ENCODE measurements at places on chromosomes 4 and X.

DNA sequence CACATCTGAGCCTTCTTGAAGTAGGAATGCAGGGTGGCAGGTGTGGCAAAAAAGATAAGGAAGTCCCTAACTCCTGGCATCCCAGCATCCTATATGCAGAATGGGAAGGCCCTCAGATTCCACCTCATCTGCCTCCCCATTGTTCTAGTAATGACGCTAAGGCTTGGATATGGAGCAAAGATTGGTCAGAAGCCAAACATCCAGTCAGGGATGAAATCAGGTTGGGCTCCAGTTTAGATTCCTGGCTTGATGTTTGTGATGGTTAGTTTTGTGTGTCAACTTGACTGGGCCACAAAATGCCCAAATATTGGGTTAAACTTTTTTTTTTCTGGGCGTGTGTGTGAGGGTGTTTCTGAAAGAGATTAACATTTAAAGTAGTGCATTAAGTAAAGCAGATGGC lies 39.6 kb upstream of the MAGEA4 start:
- H3K27ac ChIP-seq, result no peak overlapping the region
- peaks cover 2% of the 10 kb centered on the region for H3K4me1 ChIP-seq
- DNase-seq, result no peak
- no peaks in the 10 kb centered on the region for H3K36me3 ChIP-seq
- no peaks in the 10 kb centered on the region for H3K27me3 ChIP-seq
- H3K4me3 ChIP-seq, result no peak overlapping the region

DNA sequence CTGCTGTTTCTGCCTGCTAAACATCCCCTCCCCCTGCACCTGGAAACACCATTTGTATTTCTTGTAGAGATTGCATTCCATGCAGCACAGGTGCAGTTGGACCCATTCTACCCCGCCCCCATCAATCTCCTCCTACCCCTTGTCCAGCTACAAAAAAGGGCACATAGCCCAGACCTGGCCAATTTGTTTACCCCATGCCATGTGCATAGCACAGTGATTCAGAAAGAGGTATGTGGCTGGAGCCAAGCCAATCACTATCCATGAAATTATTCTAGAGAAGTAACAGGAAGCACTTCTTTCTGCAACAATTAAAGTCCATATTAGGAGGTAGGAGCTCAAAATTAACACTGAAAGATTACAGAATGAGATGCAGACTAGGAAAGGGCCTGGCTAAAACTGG lies 20.2 kb upstream of the TMEM184C start:
- no peak for DNase-seq
- no peaks in the 10 kb centered on the region for H3K36me3 ChIP-seq
- peak overlapping the region; percentile 48 for H3K27ac ChIP-seq
- no peak overlapping the region for H3K4me3 ChIP-seq

- no peak overlapping the region for H3K4me3 ChIP-seq
- no peaks in the 10 kb centered on the region for H3K27me3 ChIP-seq
- no peaks in the 10 kb centered on the region for H3K4me1 ChIP-seq
- H3K27ac ChIP-seq, result no peak overlapping the region
Observed at GRCh38 chrX:106454991-106455390, 156.8 kb upstream of the RADX start.

DNA sequence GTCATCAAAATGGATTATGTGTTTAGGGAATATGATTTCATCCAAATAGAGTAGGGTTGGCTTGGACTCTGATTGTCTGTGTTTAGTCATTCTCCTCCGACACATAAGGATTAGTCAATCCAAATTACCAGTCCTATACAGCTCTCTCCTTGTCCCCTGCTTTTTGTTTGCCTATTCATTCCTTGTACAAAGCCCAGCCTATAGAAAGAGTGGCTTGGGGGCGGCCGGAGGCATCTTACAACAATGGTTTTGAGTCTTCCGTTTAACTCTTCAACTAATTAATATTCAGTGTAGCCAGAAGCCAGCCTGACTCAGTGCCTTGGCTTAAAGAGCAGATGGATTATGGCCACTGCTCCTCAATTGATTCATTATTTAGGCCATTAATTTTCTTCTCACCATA lies 796.6 kb upstream of the POU3F4 start:
- no peak overlapping the region for H3K27ac ChIP-seq
- H3K4me1 ChIP-seq, result no peaks in the 10 kb centered on the region
- no peaks in the 10 kb centered on the region for H3K27me3 ChIP-seq
- DNase-seq, result no peak

GRCh38 chr4:1452431-1453051 lies 46.3 kb upstream of the NKX1-1 start:
- no peak for DNase-seq
- H3K4me3 ChIP-seq, result no peak overlapping the region
- H3K27ac ChIP-seq, result no peak overlapping the region
- no peaks in the 10 kb centered on the region for H3K4me1 ChIP-seq
- H3K27me3 ChIP-seq, result no peaks in the 10 kb centered on the region

GRCh38 chrX:19331831-19332230 lies 11.9 kb upstream of the PDHA1 start:
- no peaks in the 10 kb centered on the region for H3K27me3 ChIP-seq
- no peak overlapping the region for H3K27ac ChIP-seq
- no peak overlapping the region for H3K4me3 ChIP-seq
- H3K4me1 ChIP-seq, result no peaks in the 10 kb centered on the region
- no peaks in the 10 kb centered on the region for H3K36me3 ChIP-seq
- no peak for DNase-seq

DNA sequence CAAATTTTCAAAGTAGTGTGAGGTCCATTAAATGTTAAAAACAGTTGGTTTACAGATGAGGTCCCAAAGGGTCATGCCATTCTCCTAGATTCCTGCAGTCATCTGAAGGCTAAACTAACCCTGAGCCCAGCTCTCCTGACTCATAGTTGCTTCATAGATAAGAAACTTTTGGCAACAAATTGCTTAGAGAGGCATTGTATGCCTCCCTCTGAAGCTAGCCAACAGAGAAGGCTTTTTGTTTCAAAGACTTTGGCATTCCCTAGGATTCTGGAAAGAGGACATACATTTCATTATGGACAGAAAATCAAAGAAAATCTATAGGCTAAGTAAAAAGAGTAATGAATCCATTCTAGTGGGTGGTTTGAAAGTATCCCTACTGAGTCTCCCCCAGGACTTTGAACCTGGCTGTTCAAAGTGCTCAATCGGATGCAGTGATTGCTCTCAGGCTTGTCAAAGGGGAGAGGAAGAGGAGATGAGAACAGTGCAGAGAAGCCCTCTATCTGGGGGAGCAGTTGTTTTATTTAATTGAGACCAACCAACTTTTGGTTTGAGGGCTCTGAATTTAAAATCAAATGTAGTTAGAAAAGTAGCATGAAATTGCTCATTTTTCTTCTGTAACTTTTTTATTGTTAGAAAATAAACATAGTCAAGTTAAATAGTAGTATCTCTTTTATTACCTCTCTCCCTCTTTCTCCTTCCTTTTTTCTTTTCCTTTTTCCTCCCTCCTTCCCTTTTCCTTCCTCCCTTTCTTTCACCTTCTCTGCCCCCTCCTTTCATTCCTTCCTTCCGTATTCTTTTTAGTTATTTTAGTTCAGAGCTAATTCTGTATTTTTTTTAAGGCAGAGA lies 72.3 kb upstream of the ZNF518B start:
- no peak overlapping the region for H3K4me3 ChIP-seq
- no peak overlapping the region for H3K27ac ChIP-seq
- H3K36me3 ChIP-seq, result no peaks in the 10 kb centered on the region
- DNase-seq, result no peak
- H3K27me3 ChIP-seq, result no peaks in the 10 kb centered on the region

DNA sequence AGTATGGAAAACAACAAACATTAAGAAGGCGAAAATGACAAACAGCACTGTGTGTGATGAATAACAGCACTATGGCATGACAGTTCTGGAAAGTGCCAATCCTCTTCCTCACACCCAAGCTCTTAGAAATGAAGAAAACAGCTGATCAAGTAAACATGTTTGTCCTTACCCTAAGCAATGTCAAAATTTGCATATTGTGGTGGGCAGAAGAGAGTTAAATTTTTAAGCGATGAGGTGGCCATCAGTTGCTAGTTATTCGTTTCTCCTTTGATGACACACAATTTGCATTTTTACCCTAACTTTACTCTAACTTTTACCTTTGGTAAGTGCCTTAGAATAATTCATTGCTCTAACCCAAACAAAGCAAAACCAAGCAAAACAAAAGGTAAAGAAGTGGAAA lies 8.8 kb downstream of the PROM1 start:
- no peak overlapping the region for H3K27ac ChIP-seq
- no peaks in the 10 kb centered on the region for H3K27me3 ChIP-seq
- no peak overlapping the region for H3K4me3 ChIP-seq
- H3K4me1 ChIP-seq, result no peaks in the 10 kb centered on the region
- no peak for DNase-seq

- no peak overlapping the region for H3K4me3 ChIP-seq
- DNase-seq, result no peak
- H3K36me3 ChIP-seq, result no peaks in the 10 kb centered on the region
- H3K4me1 ChIP-seq, result peaks cover 3% of the 10 kb centered on the region
- H3K27me3 ChIP-seq, result no peaks in the 10 kb centered on the region
- H3K27ac ChIP-seq, result no peak overlapping the region
Observed at GRCh38 chr4:151808542-151808941, 47.7 kb upstream of the GATB start.

- H3K27me3 ChIP-seq, result no peaks in the 10 kb centered on the region
- DNase-seq, result no peak
- H3K4me3 ChIP-seq, result no peak overlapping the region
- no peaks in the 10 kb centered on the region for H3K36me3 ChIP-seq
- no peak overlapping the region for H3K27ac ChIP-seq
Observed at GRCh38 chr4:174549721-174550120, 27.4 kb upstream of the HPGD start.

DNA sequence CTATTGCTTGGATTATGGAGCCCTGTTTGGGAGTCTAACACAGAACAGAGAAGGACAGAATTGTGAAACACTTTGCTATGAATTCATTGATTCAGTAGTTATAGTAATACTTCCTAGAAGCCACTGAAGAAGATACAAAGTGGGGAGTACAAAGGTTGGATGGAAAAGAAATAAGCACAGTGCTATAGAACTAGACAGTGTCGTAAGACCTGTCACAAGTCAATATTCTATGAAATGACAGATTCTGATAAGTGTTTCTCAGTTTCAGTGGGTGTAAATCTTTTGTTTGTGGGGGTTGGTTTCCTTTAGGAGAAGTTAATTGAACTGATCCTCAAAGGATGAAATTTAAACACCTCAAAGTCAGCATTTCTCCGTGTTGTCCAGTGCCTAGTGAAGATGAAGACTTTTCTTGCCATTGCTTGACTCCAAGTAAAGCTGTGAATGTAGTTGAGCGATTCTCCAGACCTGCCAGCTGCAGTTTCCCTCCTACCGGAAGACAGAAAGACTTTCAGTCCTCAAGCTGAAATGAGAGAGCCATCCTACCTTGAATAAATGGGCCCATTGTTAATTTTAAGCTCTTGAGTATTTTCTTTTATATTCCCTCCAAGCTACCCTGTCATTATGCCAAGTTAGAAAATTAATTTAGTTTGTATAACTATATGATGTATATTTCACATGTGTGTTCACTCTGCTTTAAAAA lies 7.9 kb downstream of the PDLIM5 start:
- H3K4me3 ChIP-seq, result peak overlapping the region; percentile 16
- H3K4me1 ChIP-seq, result peaks cover 52% of the 10 kb centered on the region
- H3K36me3 ChIP-seq, result peaks cover 5% of the 10 kb centered on the region
- H3K27ac ChIP-seq, result peak overlapping the region; percentile 43

DNA sequence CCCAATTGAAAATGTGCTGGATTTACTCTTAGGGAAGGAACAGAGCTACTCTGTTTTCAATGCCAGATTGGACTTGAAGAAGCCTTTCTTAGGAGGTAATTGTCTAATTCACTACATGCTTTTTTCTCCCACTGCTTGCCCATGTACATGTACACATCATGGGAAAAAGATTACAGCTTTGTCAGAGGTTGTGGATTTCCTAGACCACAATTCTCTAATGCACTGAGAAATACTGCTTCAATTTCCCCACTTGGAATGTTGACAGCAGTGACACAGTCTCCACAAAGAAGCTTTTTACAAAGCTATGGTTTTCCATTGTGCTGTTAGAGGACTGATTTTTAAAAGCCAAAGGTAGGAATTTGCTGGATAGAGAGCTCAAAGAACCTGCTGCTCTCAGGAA lies 19.5 kb downstream of the ZAR1 start:
- DNase-seq, result no peak
- no peak overlapping the region for H3K4me3 ChIP-seq
- no peaks in the 10 kb centered on the region for H3K27me3 ChIP-seq
- no peak overlapping the region for H3K27ac ChIP-seq
- H3K36me3 ChIP-seq, result peaks cover 56% of the 10 kb centered on the region
- no peaks in the 10 kb centered on the region for H3K4me1 ChIP-seq

DNA sequence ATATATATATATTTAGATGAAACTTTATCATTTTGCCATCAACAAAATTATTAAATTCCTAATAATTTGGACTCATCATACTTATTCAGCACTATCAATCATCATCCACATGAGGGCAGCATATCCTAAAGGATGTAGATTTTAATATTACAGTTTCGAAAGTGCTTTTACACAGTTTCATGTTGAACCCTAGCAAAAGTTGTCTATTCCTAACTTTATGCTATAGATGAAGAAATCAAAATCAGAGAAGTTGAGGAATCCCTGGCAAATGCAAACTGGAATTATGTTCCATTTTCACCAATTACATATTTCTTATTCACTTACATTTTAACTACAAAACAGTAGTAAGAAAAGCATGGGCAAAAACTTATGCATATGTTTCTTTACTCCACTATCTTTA lies 36.6 kb upstream of the UGT2A1 start:
- no peaks in the 10 kb centered on the region for H3K4me1 ChIP-seq
- H3K27ac ChIP-seq, result no peak overlapping the region
- H3K4me3 ChIP-seq, result no peak overlapping the region
- H3K27me3 ChIP-seq, result no peaks in the 10 kb centered on the region

- H3K4me1 ChIP-seq, result peaks cover 5% of the 10 kb centered on the region
- H3K27ac ChIP-seq, result no peak overlapping the region
- H3K4me3 ChIP-seq, result no peak overlapping the region
- no peak for DNase-seq
Observed at GRCh38 chrX:78377186-78377585, 49.8 kb upstream of the CYSLTR1 start.

- DNase-seq, result no peak
- H3K4me1 ChIP-seq, result no peaks in the 10 kb centered on the region
- H3K4me3 ChIP-seq, result no peak overlapping the region
- no peaks in the 10 kb centered on the region for H3K36me3 ChIP-seq
- no peak overlapping the region for H3K27ac ChIP-seq
- no peaks in the 10 kb centered on the region for H3K27me3 ChIP-seq
Observed at GRCh38 chrX:132741689-132742088, 216.7 kb downstream of the HS6ST2 start.

GRCh38 chr4:162498168-162498567 lies 334.4 kb upstream of the FSTL5 start:
- no peak overlapping the region for H3K27ac ChIP-seq
- peaks cover 5% of the 10 kb centered on the region for H3K27me3 ChIP-seq

DNA sequence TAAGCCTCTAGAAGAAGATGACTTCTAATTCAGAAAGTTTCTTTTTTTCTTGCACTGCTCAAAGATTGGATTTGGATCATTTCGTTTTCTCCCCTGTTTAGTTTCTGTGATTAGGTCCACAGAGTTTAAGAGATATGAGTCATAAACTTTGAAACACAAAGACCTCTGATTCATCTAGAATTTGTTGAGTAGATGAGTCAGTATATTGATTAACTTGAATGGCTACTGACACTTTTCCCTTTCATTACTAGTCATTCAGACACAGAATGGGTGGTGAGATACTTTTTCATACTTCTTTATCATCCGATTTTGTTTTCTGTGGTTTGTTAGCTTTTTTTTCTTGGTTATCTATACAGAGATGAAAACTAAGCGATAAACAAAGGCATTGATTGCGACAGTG lies 34.1 kb upstream of the AFF2 start:
- H3K36me3 ChIP-seq, result no peaks in the 10 kb centered on the region
- no peaks in the 10 kb centered on the region for H3K4me1 ChIP-seq
- DNase-seq, result no peak
- H3K27me3 ChIP-seq, result no peaks in the 10 kb centered on the region

GRCh38 chr4:121030131-121030530 lies 42.2 kb downstream of the NDNF start:
- H3K27me3 ChIP-seq, result no peaks in the 10 kb centered on the region
- no peaks in the 10 kb centered on the region for H3K4me1 ChIP-seq
- H3K27ac ChIP-seq, result no peak overlapping the region

Data from thoracic aorta (tissue), 2 donors.